ENCODE measurements at places on chromosomes 4 and X. TPM values are rescaled to one million over a fixed set of nuclear protein-coding genes. Genes with fewer than 3 reads are reported as not detected.

The PDGFRA gene
- polyA plus RNA-seq: 0.94 TPM

The FHDC1 gene
- polyA plus RNA-seq: 0.22 TPM

The SLC4A4 gene
- polyA plus RNA-seq: 41.8 TPM

The MSANTD1 gene
- 0.11 TPM for polyA plus RNA-seq

The GRPR gene
- polyA plus RNA-seq: not detected

The QRFPR gene
- polyA plus RNA-seq: not detected

The ZNF732 gene
- polyA plus RNA-seq: not detected

The ALAS2 gene
- polyA plus RNA-seq: not detected

The ANKRD50 gene
- polyA plus RNA-seq: 0.80 TPM

The CXCL1 gene
- not detected for polyA plus RNA-seq

The EMCN gene
- polyA plus RNA-seq: 3.4 TPM

The HTN1 gene
- polyA plus RNA-seq: not detected

The P2RY8 gene
- not detected for polyA plus RNA-seq

The KCTD8 gene
- polyA plus RNA-seq: 262 TPM

The PCYT1B gene
- polyA plus RNA-seq: 0.88 TPM

The CLDN34 gene
- not detected for polyA plus RNA-seq

The BMP15 gene
- polyA plus RNA-seq: not detected

The CFAP47 gene
- not detected for polyA plus RNA-seq

The PRAF2 gene
- 52.4 TPM for polyA plus RNA-seq

The PWWP3B gene
- polyA plus RNA-seq: 3.8 TPM

The SORBS2 gene
- polyA plus RNA-seq: 0.74 TPM

The GAGE13 gene
- polyA plus RNA-seq: not detected

The CWH43 gene
- polyA plus RNA-seq: not detected

The SH3BP2 gene
- 0.16 TPM for polyA plus RNA-seq

The DCAF8L2 gene
- not detected for polyA plus RNA-seq

The MAGEB10 gene
- not detected for polyA plus RNA-seq

The KLHL4 gene
- polyA plus RNA-seq: 48.5 TPM

The MAMLD1 gene
- 2.1 TPM for polyA plus RNA-seq

The SLC10A3 gene
- 1.7 TPM for polyA plus RNA-seq

The SLC2A9 gene
- polyA plus RNA-seq: not detected

The TEX11 gene
- not detected for polyA plus RNA-seq

The ASB9 gene
- polyA plus RNA-seq: not detected

The STPG2 gene
- polyA plus RNA-seq: 0.24 TPM

The ARX gene
- 0.66 TPM for polyA plus RNA-seq

The SLITRK2 gene
- polyA plus RNA-seq: 50.3 TPM

The PAGE5 gene
- polyA plus RNA-seq: not detected

The SERPINA7 gene
- polyA plus RNA-seq: not detected

The IL15 gene
- polyA plus RNA-seq: 0.22 TPM

The SLC25A43 gene
- 3.6 TPM for polyA plus RNA-seq

The NHSL2 gene
- polyA plus RNA-seq: 3.0 TPM

The FAM9C gene
- not detected for polyA plus RNA-seq

Measured in Purkinje cell (primary cell).